ENCODE measurements at places on chromosomes 1 and 21.
A peak's percentile ranks its signal among the peaks of the same experiment; 100 is the strongest.

DNA sequence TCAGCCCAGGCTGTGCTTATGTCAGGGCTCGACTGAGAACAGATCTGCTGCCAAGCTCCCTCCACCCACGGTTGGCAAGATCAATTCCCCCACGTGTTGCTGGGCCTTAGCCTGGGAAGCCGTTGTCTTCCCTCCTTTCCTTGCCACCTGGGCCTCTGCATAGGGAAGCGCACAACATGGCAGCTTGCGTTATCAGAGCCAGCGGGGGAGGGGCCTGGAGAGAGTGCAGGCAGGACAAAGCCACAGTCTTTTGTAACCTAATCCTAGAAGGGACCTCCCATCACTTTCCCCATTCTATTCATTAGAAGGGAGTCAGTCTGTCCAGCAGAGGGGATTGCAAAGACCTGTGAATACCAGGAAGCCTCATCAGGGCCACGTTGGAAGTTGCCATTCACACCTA, 17.0 kb upstream of the IGSF21 start:
- no peak for DNase-seq

DNA sequence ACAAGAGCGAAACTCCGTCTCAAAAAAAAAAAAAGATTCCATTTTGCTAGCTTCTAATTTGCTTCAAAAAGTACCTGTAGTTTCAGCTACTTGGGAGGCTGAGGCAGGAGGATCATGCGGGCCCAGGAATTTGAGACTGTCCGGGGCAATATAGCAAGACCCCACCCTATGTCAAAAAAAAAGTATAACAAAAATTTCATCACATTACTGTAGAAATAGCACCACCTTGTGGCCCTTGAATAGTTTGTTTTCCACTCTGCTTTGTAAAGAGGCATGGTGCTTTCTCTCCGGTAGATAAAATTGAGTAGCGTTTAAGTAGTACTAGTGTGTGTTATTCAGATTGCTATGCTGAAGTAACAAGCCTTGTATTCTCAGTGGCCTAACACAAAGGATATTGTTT, 18.2 kb upstream of the MSTO1 start:
- DNase-seq, result peak; percentile 58

- no peak for DNase-seq
Observed at GRCh38 chr1:110525249-110525595, 6.2 kb upstream of the KCNA10 start.

- no peak for DNase-seq
Observed at GRCh38 chr1:111786669-111787207, 31.0 kb downstream of the DDX20 start.

GRCh38 chr1:66327588-66327987, 206.4 kb upstream of the SGIP1 start:
- no peak for DNase-seq

DNA sequence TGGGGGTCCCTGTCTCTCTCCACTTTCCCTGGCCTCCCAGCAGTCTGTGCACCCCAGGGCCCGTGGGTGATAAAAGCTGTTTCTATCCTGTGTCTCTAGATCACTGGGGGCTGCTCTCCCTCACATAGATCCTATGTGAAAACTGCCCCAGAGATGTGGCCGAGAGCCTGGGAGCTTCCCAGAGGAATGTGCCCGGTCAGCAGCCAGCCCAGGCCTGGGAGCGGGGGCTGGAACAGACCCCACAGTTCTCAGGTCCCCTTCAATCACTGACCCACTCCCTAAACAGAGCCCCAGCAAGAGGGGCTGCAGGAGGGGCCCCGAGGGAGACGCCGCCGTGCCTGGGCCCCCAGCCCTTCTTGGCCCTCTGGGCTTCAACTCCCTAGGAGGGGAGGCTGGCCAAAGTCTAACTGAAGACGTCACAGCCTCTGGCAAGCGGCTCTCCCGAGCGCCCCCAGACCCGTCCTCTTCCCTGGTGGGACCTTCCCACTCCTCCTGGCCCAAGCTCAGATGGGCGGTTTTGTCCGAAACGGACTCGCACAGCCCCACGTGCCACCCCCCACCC, 403 bp downstream of the MXRA8 start:
- DNase-seq, result no peak

GRCh38 chr21:44529503-44530125, 10.4 kb downstream of the KRTAP10-1 start:
- DNase-seq, result no peak

DNA sequence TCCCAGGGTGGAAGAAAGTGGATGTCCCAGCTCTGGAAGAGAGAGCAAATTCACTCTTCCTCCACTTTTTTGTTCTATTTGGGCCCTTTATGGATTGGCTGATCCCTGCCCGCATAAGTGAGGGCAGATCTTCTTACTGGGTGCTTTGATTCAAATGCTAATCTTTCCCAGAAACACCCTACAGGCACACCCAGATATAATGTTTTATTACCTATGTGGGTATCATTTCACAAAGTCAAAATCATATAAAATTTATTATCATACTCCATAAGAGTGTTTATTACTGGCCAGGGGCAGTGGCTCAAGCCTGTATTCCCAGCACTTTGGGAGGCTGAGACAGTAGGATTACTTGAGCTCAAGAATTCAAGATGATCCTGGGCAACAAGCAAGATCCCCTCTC, 16.9 kb upstream of the PLA2G4A start:
- no peak for DNase-seq

- DNase-seq, result no peak
Observed at GRCh38 chr21:31684918-31685317, 25.4 kb downstream of the SOD1 start.

- no peak for DNase-seq
Observed at GRCh38 chr1:209723756-209724693, 19.4 kb downstream of the HSD11B1 start.

- DNase-seq, result peak; percentile 71
Observed at GRCh38 chr1:7300893-7301663, 470.0 kb upstream of the VAMP3 start.

- DNase-seq, result no peak
Observed at GRCh38 chr21:45745256-45745655, 101.7 kb downstream of the PCBP3 start.

- no peak for DNase-seq
Observed at GRCh38 chr1:244022311-244022710, 28.8 kb upstream of the ZBTB18 start.

GRCh38 chr1:175072099-175072951, 4.7 kb downstream of the TNN start:
- no peak for DNase-seq

GRCh38 chr1:17053086-17053684, 647 bp downstream of the SDHB start:
- no peak for DNase-seq

- DNase-seq, result no peak
Observed at GRCh38 chr1:9746211-9746610, 77.6 kb downstream of the CLSTN1 start.

GRCh38 chr21:46130831-46131587, 24.4 kb downstream of the FTCD start:
- no peak for DNase-seq

DNA sequence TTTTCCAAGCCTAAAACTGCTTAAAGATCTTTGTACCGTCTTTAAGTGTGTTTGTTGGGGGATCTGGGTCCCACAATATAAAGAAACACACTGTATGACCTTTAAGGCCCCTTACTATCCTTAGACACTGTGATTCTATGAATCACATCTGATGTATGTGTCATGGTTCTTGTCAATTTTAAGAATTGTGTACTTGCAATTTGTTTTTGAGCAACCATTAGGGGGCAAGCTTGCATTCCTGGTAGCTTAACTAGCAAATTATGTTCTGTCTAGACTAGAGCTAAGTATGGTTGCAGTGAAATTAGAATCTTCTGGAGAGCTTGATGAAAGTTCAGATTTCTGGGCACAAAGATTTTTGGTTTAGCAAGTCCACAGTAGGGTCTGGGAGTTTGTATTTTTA, 219.5 kb downstream of the TPR start:
- peak; percentile 40 for DNase-seq

DNA sequence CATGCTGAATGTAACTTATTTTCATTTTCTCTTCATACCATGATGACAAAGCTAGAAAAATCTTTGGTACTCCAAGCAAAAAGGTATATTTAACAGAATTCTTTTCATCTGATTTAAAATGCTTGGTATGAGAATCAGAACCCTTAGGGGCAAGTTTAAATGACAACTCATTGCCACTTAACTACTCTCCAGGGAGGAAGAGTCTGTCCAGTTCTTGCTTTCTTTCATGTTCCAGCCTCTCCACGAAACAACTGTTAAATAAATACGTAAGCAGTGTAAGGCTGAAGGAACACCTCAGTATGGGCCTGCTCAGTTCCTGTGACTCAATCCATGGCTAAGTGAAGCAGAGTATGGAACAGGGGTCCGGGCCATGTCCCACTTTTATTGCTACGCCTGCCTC, 1.6 kb downstream of the LCE2A start:
- no peak for DNase-seq

DNA sequence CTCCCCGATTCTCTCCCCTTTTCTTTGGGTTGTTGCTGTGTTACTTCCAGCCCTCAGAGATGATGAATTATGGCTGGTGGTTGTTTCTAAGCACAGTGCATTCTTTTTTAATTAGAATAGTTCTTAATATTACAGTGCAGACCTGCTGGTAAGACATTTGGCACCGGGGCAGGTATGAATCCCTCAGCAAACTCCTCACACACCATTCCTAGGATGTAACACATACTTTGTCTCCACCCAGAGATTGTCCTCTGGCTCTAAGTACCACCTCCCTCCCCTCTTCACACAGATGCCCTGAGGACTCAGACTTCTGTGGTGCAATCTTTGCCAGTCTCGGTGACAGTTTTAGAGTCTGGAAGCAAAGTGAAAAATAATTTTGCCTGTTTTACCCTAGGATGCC, 143.1 kb downstream of the HLX start:
- DNase-seq, result no peak

DNA sequence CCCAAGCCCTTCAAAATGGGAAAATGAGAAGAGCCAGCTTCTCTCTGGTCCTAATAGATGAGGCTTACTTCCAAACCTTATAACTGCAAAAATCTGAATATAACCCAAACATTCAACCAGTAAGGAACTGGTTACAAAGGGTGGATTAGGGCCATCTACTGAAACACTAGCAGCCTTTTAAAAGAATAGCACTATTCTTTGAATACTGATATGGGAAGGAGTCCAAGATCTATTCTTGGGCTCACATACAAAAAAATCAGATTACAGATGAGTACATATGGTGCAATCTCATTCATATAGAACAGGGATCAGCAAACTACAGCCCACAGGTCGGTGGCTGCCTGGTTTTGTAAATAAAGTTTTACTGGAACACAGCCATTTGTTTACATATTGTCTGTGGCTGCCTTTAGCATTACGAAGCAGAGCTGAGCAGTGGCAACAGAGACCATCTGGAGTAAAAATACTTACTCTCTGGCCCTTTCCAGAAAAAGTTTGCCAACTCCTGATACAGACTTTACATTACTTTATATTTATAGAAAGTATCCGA, 167.7 kb downstream of the ZSCAN20 start:
- DNase-seq, result no peak

- DNase-seq, result no peak
Observed at GRCh38 chr21:44995343-44995941, 55.6 kb downstream of the SLX9 start.

DNA sequence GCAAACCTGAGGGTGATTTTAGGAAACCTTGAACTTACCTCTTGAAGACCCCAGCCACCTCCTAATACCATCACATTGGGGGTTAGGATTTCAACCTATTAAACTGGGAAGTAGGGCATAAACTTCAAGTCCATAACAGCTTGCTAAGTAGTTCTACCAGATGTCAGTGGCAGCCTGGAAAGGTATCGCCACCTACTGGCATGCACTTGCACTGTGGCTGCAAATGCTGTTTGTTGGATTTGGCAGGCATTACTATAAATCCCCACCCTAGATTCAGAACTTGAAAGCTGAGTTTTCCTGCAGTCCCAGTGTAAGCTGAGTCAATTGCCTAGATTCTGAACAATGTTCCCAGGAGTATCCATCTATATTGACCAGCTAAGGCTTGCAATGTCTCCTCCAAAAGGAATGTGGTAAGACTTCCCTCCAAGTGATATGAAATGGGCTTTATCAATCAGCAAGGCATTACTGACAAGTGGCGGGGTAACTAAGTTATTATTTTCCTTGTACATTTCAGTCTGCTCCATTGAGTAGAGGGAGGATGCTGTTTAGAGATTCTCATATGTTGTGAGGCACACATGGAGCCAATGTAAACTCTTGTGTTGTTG, 474.5 kb downstream of the PTPRC start:
- DNase-seq, result peak; percentile 27

DNA sequence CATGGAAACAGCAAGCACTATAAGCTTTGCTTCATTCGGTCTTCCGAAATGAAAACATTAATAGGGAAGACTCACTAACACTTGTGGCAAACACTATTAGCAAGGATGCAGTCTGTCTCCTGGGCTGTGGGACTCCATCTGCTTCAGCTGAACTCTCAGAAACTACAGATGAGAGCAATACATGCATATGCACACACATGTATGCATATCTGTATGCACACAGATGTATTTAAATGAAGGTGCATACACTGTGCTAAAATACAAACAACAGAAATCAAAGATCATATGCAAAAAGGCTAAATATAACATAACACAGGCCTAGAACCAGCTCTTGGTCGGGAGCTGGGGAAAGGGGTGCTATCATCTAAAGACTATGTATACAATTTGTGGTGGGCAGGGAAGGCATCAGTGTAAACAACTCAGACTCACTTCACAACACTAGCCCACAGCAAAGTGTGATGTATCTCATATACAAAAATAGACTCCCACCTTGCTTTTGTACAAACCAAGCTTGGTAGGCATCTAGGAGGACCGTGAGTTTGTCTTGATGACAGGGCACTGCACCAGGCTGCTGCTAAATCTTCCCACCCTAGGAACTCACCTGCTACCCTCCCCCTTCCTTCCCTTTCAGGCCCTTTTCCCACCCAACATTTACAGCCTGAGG, 32.8 kb downstream of the CDC7 start:
- no peak for DNase-seq

GRCh38 chr1:167665469-167665868, 35.4 kb downstream of the RCSD1 start:
- DNase-seq, result no peak

DNA sequence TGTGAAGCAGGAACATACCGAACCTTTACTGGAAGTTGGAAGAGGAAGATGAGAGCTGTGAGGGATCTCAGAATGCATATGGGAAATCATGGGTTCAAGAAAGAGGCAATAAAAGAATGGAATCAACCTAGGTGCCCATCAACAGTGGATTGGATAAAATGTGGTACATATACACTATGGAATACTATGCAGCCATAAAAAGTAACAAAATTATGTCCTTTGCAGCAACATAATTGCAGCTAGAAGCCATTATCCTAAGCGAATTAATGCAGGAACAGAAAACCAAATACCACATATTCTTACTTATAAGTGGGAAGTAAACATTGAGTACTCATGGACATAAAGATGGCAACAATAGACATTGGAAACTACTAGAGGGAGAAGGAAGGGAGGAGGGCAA, 40.4 kb downstream of the NIBAN1 start:
- DNase-seq, result no peak

DNA sequence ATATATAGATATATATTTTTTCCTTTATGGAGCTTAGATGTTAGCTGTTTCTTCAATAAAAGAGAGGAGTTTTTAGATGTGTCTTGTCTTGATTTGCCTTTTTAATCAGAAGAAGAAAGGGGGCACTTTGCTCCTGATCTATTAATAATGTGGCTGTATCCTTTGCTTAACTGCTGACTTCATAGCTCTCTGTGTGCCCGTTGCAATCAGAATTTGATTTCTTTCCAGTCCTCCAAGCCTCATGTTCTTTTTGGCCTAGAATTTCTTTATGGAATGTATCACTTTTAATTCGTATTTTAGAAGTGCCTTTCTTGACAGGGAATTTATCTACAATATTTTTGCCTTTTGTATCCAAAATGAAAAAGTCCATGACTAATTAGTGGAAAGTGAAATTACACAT, 85.3 kb downstream of the C1orf21 start:
- no peak for DNase-seq

GRCh38 chr21:44991538-44992483, 52.0 kb downstream of the SLX9 start:
- DNase-seq, result no peak
